ENCODE measurements at places on chromosomes 16 and 17. TPM values are rescaled to one million over a fixed set of nuclear protein-coding genes. Genes with fewer than 3 reads are reported as not detected.

The IRF8 gene
- 6.1 TPM for polyA plus RNA-seq

DNA sequence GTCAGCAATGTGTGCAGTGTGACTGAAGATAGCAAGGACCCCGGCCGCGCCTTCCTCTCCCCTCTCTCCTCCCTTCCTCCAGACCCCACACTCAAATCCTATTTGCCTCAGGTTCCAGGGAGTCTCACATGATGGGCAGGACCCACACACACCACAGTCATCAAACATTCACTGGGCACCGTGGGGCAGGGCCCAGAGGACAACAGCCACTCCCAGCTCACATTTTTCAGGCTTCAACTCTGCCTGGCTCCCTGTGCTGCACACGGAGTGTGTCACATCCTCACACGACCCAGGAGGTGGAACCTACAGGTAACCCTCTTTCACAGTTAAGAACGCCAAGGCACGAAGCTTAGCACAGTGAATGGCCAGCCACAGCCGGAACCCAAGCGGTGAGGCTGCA lies 30.5 kb downstream of the PEMT start:
- DNase-seq: no peak

GRCh38 chr17:69702078-69702477 lies 287.6 kb downstream of the MAP2K6 start:
- no peak for DNase-seq

GRCh38 chr16:71255721-71256120 lies 25.2 kb upstream of the HYDIN start:
- no peak for DNase-seq

GRCh38 chr16:29995911-29996765 lies at the start of gene INO80E:
INO80E (plus strand) TSS chr16:29996241; CDS start chr16:29996311, 70 bp downstream.
- DNase-seq: peak; percentile 94

- no peak for DNase-seq
Measured at GRCh38 chr16:88287219-88287618, 95.5 kb upstream of the ZNF469 start.

DNA sequence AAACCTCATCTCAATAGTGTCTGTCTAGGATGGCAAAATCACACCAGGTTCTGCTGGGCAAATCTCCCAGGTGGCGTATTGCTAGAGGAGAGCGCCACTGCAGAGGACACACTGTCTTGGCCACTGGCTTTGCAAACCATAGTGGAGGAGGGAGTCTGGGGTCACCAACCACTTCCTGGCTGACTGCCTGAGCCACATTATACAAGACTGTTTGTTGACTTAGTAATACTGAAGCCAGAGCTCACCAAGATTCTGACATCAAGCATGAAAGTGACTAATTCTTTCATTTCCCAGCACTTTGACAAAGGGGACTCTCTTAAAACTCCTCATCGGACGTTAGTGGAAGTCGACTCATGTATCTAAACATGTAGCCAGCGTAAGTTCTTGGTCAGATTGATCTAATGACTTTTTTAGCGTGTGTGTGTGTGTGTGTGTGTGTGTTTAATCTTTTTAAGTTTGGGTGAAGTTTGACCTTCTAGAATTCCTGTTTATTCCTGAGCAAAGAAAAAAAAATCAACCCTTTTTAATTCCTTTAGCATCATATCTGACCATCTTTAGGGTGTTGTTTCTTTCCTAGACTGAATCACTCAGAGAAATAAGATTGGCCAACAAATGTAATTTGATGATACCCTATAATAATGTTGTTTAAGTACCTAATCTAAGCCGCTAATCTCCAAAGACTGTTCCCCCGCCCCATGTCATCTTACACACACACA lies 13.7 kb downstream of the PITPNC1 start:
- DNase-seq: peak; percentile 48

DNA sequence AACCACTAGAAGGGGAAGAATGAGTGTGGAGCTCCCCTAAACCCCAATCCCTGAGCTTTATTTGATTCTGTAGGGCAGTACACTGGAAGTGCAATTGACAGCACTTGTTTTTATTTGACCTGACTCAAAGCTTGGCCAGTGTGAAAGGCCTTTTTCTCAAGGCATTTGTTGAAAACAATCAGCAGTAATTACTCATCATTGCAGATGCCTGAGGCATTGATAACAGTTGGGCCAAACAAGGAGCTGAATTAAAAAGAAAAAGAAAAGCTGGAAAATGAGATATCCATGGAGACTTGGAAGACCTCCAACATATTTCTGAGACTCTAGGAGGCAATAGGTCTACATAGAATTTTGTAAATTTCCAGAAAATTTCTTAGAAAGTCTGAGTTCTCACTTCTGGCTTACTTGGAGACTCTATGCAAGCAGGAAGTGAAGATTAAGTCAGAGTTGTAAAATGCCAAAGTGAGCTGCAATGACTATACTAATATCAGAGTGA lies 200.8 kb upstream of the KCNJ16 start:
- no peak for DNase-seq

GRCh38 chr16:54473226-54473993 lies 186.8 kb upstream of the IRX3 start:
- DNase-seq: no peak

The TEKT1 gene
- polyA plus RNA-seq: 0.62 TPM

GRCh38 chr17:29579866-29580771 lies 9.3 kb downstream of the GIT1 start:
- no peak for DNase-seq

GRCh38 chr16:87461466-87461991 lies 31.3 kb downstream of the ZCCHC14 start:
- DNase-seq: no peak

The MT2A gene
- 26.1 TPM for polyA plus RNA-seq

DNA sequence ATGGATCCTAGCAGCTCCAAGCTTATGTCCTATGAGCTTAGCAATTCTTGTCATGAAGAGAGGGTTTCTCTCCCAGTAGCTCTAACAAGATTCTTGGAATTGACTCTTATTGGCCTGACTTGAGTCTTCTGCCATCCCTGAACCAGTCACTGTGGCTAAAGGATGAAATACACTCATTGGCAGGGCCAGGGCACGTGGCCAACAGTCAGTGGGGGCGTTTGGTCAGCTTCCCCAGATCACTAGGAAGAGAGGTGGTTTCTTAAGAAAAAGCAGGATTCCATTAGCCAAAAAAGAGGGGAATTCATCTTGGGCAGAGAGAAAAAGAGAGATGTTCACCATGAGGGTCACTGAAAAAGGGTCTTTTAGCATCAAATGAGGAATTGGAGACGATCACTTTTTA lies 363.2 kb downstream of the SNX29 start:
- no peak for DNase-seq

DNA sequence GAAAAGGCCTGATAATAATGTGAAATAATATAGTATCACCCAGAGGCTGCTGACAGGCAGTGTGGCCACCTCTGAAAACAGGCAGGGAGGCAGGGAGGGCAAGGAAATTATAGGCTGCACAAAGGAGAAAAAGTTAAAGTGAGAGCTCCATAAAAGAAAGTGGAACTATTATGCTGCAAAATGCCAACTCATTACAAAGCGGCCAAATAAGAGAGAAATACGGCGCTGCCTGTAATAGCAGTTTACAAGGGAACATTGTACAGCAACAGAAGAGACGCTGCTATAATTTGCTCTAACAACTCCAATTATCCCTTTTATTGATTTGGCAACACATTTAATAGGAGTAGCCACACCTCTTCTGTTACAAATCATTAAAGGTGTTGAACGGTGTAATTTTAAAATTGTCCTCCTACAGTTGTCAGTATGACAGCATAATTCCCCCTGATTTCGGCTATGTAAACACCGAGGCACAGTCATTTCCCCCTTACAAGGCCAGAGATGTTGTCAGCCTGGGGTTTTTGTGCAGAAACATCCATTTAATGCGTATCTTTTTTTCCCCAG lies 120.3 kb downstream of the MRM1 start:
- DNase-seq: no peak

DNA sequence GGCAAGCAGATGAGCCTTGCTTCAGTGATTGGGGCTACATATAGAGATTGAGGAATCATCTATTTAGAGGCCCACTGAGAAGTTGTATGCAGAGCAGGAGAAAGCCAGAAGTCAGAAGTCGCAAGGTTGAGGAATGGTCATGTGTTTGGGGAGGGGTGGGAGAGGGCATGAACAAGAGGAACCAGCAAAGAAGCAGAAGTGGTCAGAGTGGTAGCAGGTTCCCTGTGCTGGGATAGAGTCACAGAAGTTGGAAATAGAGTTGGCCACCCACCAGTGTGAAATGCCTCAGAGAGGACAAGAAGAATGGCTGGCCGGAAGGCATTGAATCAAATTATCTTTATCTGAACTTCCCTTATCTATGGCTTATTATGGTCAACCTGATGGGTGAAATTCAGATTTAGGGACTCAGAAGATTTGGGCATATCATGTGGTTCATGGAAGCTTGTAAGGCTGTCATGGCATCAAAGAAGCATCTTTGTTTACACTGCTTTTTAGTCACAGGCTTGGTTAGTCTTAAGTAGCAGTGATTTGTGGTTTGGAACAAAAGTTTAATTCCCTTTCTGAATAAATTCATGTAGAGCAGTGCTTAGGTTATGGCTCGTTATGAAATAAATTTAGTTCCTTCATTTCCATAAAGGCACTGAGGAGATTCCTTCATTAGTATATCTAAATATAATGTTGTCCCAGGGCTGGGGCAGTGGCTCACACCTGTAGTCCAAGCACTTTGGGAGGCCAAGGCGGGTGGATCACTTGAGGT lies 19.7 kb downstream of the MAP3K3 start:
- DNase-seq: no peak

- DNase-seq: no peak
Measured at GRCh38 chr17:15917438-15918027, 27.4 kb upstream of the ADORA2B start.

The CLN3 gene
- 29.4 TPM for polyA plus RNA-seq

The RNF222 gene
- 0.13 TPM for polyA plus RNA-seq

The ITGA2B gene
- polyA plus RNA-seq: 4.6 TPM

- no peak for DNase-seq
Measured at GRCh38 chr16:80084163-80084562, 456.6 kb upstream of the DYNLRB2 start.

The IL32 gene
- polyA plus RNA-seq: 40.2 TPM

The CCL1 gene
- not detected for polyA plus RNA-seq

GRCh38 chr16:11056993-11057649 lies 112.8 kb downstream of the CLEC16A start:
- DNase-seq: no peak

GRCh38 chr17:63497708-63498483 lies 21.0 kb downstream of the ACE start:
- DNase-seq: no peak

DNA sequence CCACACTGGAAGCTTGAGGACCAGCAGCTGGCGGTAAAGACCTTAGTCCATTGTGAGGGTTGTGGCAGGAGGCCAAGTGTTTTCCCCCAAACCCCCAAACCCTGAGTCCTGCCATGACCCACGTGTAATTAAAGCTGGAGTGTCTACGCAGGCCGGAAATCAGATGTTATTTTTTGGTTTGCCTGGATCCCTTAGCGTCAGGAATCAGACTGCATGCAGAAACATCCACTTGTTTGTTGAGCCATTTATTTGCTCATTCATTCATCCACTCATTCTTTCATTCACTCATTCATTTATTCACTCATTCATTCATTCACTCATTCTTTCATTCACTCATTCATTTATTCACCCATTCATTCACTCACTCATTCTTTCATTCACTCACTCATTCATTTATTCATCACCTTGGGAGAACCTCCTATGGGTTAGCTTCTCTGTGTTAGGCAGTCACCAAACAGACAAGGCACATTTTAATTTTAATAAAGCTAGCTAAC lies 313.1 kb downstream of the MAF start:
- no peak for DNase-seq

The GP1BA gene
- 3.1 TPM for polyA plus RNA-seq

The GPRC5C gene
- polyA plus RNA-seq: 112 TPM

The HSD3B7 gene
- 8.5 TPM for polyA plus RNA-seq

DNA sequence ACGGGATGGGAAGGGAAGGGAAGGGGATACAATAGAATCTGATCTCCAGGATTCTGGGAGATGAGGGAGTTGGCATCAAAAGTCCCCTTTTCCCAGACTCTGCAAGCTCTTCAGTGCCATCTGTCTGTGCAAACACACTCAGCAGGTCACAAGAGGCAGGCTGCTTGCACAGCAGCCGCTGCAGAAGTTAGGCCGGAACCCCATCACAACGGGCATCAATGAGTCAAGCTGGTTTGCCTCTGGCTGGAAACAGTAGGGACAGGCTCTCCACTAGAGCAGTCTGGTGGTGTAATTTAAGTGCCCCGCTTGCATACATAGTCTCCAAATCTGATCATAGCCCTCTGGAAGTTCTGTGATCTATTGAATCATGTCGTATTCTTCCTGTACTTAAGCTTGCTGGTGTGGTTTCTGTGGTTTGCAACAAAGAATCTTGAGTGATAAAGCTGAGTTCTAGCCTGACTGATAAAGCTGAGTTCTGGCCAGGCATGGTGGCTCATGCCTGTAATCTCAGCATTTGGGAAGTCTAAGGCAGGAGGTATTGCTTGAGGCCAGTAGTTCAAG lies 33.7 kb upstream of the KDM8 start:
- DNase-seq: no peak

DNA sequence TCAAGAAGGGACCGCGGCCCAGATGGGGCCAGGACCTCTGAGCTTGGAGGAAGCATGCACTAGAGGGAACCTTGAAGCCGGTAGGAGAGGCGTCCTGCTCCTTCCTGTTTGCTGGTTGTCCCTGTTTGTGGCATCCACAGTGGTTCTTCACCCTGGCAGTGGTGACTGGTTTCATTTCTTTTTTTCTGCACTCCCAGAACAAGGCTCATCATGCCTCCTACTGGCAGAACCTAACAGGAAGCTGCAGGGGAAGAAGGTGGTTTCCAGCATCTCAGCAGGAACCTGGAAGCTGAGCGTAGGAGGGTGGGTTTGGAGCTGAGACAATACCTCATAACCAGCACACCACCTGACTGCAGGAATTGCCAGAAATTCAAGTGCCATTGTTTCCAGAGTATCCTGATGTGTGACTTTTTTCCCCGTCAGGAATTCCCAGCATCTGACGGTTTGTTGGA lies 5.8 kb downstream of the TMEM231 start:
- no peak for DNase-seq

The TRPV2 gene
- 3.4 TPM for polyA plus RNA-seq

The NOG gene
- 2.3 TPM for polyA plus RNA-seq

DNA sequence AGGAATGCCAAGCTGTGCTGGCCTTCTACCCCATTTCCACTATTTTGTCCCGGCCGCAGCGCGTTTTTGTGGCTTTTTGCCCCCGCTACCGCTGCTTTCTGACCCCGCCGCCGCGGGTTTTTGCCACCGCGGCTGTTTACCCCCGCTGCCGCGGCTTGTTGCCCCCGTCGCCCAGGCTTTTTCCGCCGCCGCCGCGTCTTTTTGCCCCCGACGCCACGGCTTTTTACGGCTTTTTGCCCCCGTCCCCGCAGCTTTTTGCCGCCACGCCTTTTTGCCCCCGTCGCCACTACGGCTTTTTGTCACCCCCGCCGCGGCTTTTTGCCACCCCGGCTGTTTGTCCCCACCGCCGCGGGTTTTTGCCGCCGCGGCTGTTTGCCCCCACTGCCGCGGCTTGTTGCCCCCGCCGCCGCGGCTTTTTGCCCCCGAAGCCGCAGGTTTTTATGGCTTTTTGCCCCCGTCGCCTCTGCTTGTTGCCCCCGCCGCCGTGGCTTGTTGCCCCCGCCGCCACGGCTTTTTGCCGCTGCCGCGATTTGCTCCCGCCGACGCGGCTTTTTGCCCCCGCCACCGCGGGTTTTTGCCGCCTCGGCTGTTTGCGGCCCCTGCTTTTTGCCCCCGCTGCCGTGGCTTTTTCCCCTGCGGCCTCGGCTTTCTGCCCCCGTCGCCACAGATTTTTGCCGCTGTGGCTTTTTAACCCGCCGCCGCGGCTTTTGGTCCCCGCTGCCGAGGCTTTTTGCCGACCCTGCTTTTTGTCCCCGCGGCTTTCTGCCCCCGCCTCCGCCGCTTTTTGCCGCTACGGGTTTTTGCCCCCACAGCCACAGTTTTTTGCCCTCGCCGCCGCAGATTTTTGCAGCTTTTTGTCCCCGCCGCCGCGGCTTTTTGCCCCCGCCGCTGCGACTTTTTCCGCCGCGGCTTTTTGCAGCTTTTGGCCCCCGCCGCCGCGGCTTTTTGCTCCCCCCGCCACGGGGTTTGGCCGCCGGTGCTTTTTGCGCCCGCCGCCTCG lies 520.4 kb upstream of the WSB1 start:
- no peak for DNase-seq
